ENCODE measurements at places on chromosomes 1 and 21.
A peak's percentile ranks its signal among the peaks of the same experiment; 100 is the strongest.

DNA sequence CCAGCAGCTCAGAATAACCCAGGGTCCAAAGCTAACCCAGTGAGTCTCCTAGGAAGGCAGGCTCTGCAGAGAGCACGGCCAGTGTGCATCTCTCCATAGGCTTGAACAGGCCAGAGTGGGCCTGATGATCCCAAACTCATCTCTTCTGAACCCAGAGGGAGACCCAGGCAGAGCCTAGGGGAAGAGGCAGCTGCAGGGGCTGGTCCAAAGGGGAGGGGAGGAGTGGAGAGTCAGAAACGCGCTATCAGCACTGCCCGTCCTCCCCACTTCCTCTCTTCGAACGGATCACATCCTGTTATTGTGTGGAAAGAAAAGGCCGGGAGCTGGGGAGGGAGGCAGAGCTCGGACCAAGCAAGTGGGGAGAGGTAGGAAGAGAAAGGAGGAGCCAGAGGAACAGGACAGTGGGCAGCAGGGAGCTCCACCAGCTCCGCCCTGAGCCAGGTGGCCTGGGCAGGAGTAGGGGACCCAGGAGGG lies 20.2 kb downstream of the TAL1 start:
- DNase-seq = no peak
- peak overlapping the region; percentile 16 for H3K27ac ChIP-seq
- H3K4me1 ChIP-seq = peaks cover 19% of the 10 kb centered on the region
- H3K4me3 ChIP-seq = no peak overlapping the region

GRCh38 chr1:18200918-18201317 lies 93.3 kb downstream of the IGSF21 start:
- DNase-seq = no peak
- peaks cover 3% of the 10 kb centered on the region for H3K27me3 ChIP-seq
- H3K4me1 ChIP-seq = peaks cover 23% of the 10 kb centered on the region
- H3K27ac ChIP-seq = no peak overlapping the region
- no peak overlapping the region for H3K4me3 ChIP-seq

GRCh38 chr1:17967623-17968255 lies 139.9 kb upstream of the IGSF21 start:
- H3K4me1 ChIP-seq = no peaks in the 10 kb centered on the region
- no peak overlapping the region for H3K4me3 ChIP-seq
- DNase-seq = no peak
- no peaks in the 10 kb centered on the region for H3K36me3 ChIP-seq

DNA sequence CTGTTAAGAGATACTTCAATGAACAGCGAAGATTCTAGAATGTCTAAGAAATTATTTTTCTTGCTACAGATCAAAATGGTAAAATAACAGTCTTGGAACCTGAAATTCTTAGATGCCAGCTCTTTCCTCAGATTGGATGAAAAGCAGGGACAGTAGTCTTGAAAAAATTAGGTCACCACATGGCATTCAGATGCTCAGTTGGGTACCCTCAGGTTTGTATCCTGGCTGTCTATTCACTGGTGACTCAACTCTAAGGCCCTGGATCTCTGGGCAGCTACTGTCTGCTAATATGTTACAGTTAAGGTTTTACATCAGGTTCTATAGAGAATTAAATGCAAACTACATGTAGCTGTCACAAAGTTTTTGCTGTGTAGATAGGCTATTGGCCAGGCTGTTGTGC lies 528.9 kb upstream of the ADAMTS5 start:
- H3K4me3 ChIP-seq = no peak overlapping the region
- no peak for DNase-seq
- H3K27me3 ChIP-seq = no peaks in the 10 kb centered on the region
- no peaks in the 10 kb centered on the region for H3K36me3 ChIP-seq
- H3K4me1 ChIP-seq = no peaks in the 10 kb centered on the region
- no peak overlapping the region for H3K27ac ChIP-seq

DNA sequence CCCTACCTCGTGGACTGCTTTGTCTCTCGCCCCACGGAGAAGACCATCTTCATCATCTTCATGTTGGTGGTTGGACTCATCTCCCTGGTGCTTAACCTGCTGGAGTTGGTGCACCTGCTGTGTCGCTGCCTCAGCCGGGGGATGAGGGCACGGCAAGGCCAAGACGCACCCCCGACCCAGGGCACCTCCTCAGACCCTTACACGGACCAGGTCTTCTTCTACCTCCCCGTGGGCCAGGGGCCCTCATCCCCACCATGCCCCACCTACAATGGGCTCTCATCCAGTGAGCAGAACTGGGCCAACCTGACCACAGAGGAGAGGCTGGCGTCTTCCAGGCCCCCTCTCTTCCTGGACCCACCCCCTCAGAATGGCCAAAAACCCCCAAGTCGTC lies 2.0 kb downstream of the GJA4 start:
- no peak overlapping the region for H3K27ac ChIP-seq
- no peak for DNase-seq
- H3K36me3 ChIP-seq = peaks cover 10% of the 10 kb centered on the region
- H3K4me1 ChIP-seq = no peaks in the 10 kb centered on the region
- no peak overlapping the region for H3K4me3 ChIP-seq
- H3K27me3 ChIP-seq = peaks cover 12% of the 10 kb centered on the region

- no peak overlapping the region for H3K27ac ChIP-seq
- H3K4me3 ChIP-seq = no peak overlapping the region
- DNase-seq = no peak
- no peaks in the 10 kb centered on the region for H3K4me1 ChIP-seq
- no peaks in the 10 kb centered on the region for H3K27me3 ChIP-seq
Observed at GRCh38 chr1:197986817-197987216, 69.6 kb downstream of the LHX9 start.

- no peak for DNase-seq
- H3K36me3 ChIP-seq = no peaks in the 10 kb centered on the region
- no peak overlapping the region for H3K4me3 ChIP-seq
- H3K4me1 ChIP-seq = no peaks in the 10 kb centered on the region
- no peak overlapping the region for H3K27ac ChIP-seq
Observed at GRCh38 chr1:235892202-235892601, 25.5 kb upstream of the LYST start.

DNA sequence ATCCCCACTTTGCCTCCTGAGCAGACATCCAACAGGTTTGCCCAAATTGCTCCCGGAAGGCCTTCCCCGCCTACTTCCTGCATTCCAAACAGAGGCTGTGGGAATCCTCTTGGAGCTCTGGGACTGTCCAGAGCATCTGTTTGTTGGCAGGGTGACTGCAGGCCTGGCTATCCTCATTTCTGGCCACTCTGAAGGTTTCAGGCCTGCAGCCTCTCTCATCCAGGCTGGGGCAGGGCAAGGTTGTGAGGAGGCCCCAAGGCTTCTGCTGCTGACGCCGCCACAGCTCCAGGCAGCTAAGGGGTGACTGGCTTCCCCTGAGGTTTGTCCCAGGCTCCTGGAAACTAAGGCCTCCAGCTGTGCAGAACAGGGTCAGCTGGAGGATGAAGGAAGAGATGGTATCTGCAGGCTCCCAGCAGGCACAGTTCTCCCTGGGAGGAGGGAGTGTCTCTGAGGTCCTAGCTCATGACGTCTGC lies 11.3 kb downstream of the CDK18 start:
- no peaks in the 10 kb centered on the region for H3K36me3 ChIP-seq
- peak overlapping the region; percentile 64 for H3K27ac ChIP-seq
- H3K4me1 ChIP-seq = peaks cover 73% of the 10 kb centered on the region

DNA sequence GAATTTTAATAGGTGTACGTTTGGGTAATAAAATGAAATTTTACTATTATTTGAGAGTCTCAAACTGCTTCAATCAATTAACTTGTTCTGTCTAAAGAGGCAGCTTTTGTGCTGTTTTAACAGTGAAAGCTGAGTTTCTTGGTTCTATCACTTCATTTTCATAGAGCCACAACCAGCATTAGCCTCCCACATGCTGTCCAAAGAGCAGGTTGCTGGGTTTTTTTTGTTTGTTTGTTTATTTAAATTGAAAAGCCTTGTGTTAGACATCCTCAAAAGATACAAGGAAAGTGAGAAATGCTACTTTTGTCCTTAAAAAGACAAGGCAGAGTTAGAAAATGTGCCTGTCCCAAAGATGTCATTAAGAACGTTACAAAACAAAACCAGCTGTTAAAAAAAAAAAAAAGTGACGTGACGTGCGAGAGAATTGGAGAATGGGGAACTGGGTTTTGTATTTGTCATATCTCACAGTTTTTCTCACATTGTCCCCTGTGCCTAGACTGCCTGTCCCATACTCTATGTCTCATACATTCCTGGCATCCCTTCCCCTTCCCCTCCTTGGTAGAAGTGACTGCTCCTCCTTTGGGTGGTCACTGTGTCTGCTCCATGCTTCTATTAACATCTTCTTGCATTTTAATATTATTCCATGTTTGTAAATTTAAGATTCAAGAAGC lies 63.1 kb upstream of the CD34 start:
- no peak overlapping the region for H3K4me3 ChIP-seq
- H3K27me3 ChIP-seq = no peaks in the 10 kb centered on the region
- no peaks in the 10 kb centered on the region for H3K36me3 ChIP-seq
- no peak overlapping the region for H3K27ac ChIP-seq
- no peaks in the 10 kb centered on the region for H3K4me1 ChIP-seq

- no peaks in the 10 kb centered on the region for H3K4me1 ChIP-seq
- no peak overlapping the region for H3K27ac ChIP-seq
- no peaks in the 10 kb centered on the region for H3K27me3 ChIP-seq
- no peaks in the 10 kb centered on the region for H3K36me3 ChIP-seq
- DNase-seq = no peak
Observed at GRCh38 chr1:241479294-241479693, 40.3 kb downstream of the FH start.

- no peak for DNase-seq
- H3K4me1 ChIP-seq = peaks cover 12% of the 10 kb centered on the region
- H3K4me3 ChIP-seq = no peak overlapping the region
Observed at GRCh38 chr1:156378557-156378956, 9.5 kb downstream of the RHBG start.

GRCh38 chr1:116966791-116967190 lies 34.8 kb upstream of the CD101 start:
- peaks cover 30% of the 10 kb centered on the region for H3K36me3 ChIP-seq
- H3K4me3 ChIP-seq = no peak overlapping the region
- no peak overlapping the region for H3K27ac ChIP-seq

DNA sequence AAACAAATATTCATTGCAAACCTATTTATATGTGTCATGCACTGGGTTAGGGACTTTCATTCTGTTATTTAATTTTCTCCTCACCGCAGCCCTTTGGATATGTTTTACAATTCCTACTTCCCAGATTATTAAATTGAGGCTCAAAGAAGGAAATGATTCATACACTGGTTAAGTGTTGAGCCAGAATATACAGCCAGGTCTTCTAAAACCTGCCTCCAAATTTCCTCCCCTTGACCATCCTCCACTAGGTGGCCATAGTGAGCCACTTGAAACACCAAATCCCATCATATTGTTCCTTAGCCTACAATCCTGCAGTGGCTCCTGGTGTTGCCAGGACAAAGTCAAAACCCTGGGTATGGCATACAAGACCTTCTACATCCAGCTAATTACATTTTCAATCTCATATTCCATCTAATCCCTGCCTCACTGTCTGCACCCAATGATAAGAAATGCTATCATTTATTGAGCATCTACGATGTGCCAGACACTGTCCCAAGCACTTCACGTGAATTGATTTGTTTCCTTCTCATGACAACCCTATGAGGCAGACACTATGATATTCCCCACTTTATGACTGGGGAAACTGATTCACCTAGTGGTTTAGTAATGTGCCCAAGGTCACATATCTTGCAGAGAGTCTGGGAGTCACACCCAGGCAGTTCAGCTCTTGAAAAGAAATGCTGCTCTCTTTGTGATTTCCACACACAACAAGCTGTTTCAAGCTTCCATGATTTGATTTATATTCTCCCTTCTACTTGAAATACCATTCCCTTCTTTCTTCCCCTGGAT lies 23.6 kb upstream of the KIRREL1 start:
- H3K4me1 ChIP-seq = peaks cover 7% of the 10 kb centered on the region
- no peaks in the 10 kb centered on the region for H3K27me3 ChIP-seq
- H3K36me3 ChIP-seq = no peaks in the 10 kb centered on the region
- no peak for DNase-seq
- no peak overlapping the region for H3K4me3 ChIP-seq

DNA sequence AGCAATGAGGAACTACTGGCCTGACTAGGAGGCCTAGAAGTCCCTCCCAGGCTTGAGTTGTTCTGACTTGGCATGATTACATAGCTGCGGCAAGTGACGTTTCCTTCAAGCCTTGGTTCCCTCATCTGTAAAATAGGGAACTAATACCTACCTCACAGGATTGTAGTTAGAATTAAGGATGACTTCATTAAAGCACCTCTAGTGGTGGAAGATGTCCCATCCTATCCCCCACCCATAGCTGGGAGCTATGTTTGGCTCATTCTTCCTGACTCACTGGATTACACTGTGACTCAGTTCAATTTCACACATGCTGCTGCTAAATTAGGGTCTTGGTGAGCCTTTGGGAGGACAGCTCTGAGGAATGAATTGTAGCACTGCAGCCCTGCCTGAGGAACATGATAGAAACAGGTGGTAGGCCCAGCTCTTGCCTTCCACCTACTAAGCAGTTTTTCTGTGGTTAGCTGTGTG lies 6.0 kb upstream of the SHISA4 start:
- H3K4me3 ChIP-seq = no peak overlapping the region
- H3K27me3 ChIP-seq = no peaks in the 10 kb centered on the region
- peaks cover 25% of the 10 kb centered on the region for H3K4me1 ChIP-seq

Data from spinal cord (tissue), 10 donors.